ENCODE measurements at places on chromosomes 3 and 15. TPM values are rescaled to one million over a fixed set of nuclear protein-coding genes. Genes with fewer than 3 reads are reported as not detected.

GRCh38 chr3:197362081-197362480, 63.7 kb upstream of the DLG1 start:
- DNase-seq: no peak

DNA sequence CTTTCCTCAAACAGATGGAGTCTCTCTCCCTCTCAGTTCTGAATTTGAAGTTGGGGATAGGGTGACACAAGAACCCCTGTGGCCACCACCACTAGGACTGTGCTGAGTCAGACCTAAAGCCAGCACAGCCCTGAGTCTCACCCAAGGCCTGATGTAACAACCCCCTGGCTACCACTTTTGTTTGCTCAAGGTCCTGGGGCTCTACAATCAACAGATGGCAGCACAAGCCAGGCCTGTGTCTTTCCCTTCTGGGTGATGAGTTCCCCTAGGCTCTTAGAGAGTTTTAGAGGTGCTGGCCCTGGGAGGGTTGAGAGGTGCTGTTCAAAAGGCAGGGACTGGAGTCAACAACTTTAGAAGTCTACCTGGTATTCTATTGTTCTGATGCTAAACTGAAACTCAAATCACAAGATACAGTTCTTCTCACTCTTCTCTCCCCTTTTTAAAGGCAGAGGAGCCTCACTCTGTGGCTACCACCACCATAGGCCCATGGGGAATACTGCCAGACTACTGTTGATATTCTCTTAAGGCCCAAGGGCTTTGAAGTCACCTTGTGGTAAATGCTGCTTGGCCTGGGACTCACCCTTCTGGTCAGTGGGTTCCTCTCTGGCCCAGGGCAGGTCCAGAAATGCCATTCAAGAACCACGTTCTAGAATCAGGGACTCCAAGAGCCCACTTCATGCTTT, 6.5 kb downstream of the OR5K4 start:
- DNase-seq: no peak

The AGBL1 gene
- not detected for total RNA-seq

DNA sequence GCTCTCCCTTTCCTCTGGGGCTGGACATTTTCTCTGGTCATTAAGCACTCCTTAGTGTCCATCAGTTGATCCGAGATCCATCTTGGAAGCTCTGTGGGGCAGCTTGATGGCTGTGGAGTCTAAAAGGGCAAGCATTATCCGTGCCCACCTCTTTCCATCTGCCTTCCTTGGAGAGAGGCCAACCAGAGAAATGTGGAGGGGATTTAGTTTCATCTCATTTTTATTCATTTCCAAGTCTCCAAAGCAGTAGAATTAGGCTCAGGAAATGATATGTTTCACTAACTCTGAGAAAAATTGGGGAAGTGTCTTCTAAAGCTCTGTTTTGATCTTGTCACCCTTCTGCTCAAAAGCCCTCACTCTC, 95.9 kb upstream of the KLHL25 start:
- no peak for DNase-seq

The ALPK3 gene
- total RNA-seq: 0.17 TPM

- DNase-seq: no peak
Measured at GRCh38 chr3:15287565-15288330, 44.6 kb downstream of the SH3BP5 start.

The NPAP1 gene
- total RNA-seq: not detected

DNA sequence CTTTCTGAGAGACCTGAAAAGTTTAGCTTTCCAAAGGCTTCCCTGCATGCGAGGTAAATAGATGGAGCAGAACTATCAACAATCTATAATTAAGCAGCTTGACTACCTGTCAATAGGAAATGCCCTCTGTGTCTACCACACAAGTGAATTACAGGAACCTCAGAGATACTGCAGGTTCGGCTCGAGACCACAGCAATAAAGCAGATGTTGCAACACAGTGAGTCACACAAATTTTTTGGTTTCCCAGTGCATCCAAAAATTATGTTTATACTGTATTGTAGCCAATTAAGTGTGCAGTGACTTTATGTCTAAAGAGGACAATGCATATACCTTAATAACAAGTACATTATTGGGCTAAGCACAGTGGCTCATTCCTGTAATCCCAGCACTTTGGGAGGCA, 252.0 kb downstream of the UBE2E2 start:
- no peak for DNase-seq

GRCh38 chr3:133121450-133121849, 83.3 kb downstream of the TMEM108 start:
- no peak for DNase-seq

GRCh38 chr3:125150525-125151441, 61.8 kb downstream of the SLC12A8 start:
- DNase-seq: no peak

The AMIGO3 gene
- total RNA-seq: 0.61 TPM

- no peak for DNase-seq
Measured at GRCh38 chr3:45215466-45215865, 10.6 kb downstream of the TMEM158 start.

- DNase-seq: no peak
Measured at GRCh38 chr3:50466177-50466576, 37.3 kb downstream of the CACNA2D2 start.

DNA sequence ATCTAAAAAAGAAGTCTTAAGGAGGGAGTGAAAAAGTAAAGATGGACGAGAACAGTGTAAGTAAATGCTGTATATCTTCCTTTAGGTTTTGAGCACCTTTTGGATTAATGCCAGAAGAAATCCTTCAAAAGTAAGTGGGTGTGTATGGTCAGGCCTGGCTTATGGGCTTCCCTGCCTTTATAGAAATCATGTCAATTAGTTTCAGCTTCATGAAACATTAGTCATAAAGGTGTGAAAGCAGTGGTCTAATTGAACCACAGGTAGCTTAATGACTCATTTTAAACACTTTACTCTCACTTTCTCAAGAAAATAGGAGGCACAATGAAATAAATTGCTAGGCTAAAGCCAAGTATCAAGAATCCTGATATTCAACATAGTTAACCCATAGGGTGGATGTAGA, 467.4 kb upstream of the DPPA4 start:
- no peak for DNase-seq

DNA sequence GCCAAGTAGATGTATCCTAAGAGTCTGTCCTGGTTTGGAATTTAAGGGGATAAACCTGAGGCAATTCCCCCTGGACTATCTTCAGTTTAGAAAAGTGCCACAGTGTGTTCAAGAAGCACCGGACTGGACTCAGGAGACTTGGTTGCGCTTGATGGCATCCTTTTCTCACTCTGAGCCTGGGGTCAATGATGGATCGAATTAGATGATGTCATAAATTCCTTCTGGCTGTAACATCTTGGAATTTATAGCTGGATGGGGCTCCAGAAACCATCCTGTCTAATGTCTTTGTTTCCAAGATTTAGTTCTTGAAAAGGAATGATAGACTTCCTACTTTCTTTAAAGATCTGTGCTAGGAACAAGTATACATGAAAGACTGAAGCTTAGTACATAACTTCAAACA, 280.6 kb downstream of the LPP start:
- DNase-seq: no peak

GRCh38 chr15:91302588-91303439, 202.8 kb downstream of the SV2B start:
- DNase-seq: no peak

- DNase-seq: no peak
Measured at GRCh38 chr15:63473999-63474809, 30.2 kb upstream of the USP3 start.

The MFAP1 gene
- 35.3 TPM for total RNA-seq

GRCh38 chr15:29773816-29774215, 48.5 kb downstream of the TJP1 start:
- DNase-seq: no peak

DNA sequence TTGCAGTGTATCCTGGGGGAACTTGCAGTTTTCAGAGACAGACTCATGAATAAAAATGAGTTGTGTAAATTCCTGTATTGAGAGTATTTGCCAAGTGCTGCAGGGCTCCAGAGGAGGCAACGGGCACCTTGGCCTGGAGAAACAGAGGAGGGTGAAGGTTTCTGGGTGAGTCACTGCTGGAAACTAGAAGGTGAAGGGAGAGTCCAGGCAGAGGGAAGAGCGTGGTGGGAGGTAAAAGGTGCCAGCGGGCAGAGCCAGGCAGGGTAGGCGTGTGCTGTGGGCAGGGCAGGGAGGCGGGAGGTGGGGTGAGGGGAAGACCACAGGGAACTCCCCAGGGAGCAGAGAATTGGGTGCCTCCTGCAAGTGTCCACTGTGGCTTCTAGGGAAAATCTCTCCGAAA, 120.8 kb downstream of the SLCO3A1 start:
- no peak for DNase-seq

DNA sequence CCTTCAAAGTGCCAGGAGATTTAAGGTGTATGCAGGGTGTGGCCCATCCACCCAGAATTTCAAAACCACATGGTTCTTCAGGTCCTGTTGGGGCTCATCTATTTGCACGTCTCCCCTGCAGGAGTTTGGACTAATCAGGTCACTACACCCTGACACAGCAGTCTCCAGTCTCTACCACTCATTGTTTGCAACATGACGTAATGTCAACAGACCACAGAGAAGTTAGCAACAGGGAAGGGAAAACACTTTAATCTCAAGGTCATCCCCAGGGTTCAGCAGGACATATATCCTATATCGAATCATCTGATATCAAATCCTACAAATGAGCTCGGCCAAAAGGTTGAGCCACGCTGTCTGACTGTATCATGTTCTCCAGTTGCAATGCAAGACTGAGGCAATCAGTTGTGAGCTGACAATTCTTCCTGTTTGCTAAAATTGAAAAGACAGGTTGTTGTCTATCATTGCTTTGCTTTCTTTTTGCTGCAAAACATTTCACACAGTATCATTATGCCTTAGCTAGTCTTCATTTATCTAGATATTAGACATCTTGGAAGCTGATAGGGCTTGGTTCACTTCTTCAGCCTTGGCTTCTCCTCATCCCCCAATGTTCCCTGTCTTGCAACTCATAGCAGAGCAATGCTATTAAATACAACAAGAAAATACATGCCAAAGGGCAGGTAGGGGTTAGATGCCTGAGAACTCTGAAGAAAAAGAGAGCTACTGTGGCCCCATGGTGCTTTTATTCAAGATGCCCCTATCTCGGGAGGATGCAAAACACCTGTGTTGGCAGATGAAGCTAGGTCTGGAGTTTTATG, 13.4 kb upstream of the LEKR1 start:
- DNase-seq: no peak

- peak; percentile 86 for DNase-seq
Measured at GRCh38 chr15:20356444-20356910, 185.1 kb downstream of the GOLGA6L6 start.

- DNase-seq: no peak
Measured at GRCh38 chr3:14133188-14133800, 8.4 kb downstream of the TMEM43 start.

DNA sequence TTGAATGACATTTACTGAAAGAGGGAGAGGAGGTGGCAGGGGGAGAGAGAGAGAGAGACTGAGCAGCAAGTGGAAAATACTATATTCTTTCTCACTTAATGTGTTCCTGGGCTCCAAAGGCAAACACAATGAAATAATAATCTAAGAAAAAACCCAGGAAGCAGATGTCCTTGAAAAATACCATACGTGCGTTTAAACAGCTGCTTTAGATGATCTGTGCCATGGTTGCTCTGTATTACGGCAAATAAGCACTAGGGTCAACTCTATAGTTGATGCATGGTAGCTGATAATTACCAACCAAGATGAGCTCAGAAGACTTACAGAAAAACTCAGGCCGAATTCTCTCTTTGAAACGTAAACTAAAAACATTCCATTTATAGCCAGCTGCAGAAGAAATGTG, 410.3 kb upstream of the TBL1XR1 start:
- DNase-seq: no peak

GRCh38 chr3:115363071-115363470, 216.0 kb upstream of the ZBTB20 start:
- DNase-seq: no peak

DNA sequence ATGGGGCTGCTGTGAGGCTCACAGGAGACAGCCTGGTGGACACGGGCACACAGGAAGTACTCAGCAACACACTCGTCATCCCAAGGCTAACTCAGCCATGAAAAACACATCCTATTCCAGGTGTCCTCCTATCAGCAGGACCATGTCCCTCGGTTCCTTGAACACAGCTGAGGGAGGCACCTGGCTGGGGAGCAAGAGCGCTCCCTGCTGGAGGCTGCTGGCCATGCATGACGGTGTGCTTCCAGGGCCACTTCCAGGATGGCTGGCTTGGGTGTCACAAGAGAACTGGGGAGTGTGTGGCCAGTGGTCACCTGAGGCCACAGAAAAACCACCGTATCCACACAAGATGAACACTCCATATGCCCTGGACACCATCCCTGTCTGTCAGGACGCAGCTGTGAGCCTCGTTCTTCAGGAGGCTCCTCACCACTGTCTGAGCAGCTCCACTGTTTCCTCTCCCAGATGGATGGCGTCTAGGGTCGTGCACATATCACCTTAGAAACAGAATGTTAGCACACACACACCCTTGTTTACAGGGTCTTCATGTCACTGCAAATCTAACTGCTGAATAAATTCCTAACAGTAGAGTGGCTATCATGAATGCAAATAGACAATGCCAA, 31.0 kb downstream of the POC1A start:
- DNase-seq: peak; percentile 87

- peak; percentile 35 for DNase-seq
Measured at GRCh38 chr3:121834157-121834670, 646 bp downstream of the IQCB1 start.

DNA sequence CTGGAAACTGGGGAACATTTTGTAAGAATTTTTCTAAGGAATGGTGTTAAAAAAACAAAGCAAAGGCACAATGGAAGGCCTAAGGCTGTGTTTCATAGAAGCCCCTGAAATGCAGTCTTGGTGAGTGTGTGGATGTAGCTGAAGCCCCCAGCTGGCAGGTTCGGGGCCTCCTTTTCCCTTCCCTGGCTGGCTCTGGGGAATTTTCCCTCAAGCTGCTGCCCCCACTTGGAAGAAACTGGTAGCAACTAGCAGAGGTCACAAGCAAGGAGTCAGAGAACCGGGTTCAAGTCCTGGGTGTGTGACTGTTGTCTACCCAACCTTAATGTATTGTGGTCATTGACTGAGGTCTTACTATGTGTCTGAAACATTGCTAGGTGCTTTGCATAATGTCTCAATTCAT, 85.3 kb upstream of the MYZAP start:
- DNase-seq: no peak

The IL17RD gene
- not detected for total RNA-seq

GRCh38 chr3:108051005-108051404, 39.8 kb downstream of the CD47 start:
- no peak for DNase-seq

Data from activated naive CD8-positive, alpha-beta T cell treated with anti-CD3 and anti-CD28 coated beads, Interleukin-2, amount 10 ng/mL, durations not matched to agents 7 days and 5 days (primary cell).